Cerebellar nuclear complex (tissue), 1 donor: ENCODE measurements at places on chromosomes 11 and 22.

- DNase-seq = no peak
Observed at GRCh38 chr11:46036009-46036408, 85.2 kb downstream of the PHF21A start.

DNA sequence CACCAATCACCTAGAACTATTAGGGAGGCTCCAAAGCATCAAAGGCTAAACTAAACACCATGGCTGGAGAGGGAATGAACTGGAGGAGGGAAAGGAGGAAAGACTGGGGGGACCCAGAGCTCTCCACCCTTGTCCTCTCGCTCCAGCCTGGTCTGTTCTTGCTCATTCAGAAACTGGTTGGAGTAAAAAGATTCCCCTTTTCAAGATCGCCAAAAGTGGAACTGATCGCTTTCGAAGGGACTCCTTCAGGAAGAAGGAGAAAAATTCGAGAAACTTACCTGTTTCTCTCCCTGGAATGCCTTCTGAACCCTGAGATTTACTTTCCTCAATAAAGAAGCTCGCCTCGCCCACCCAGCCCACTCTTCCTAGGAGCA lies 46.9 kb downstream of the OR4D9 start:
- no peak for DNase-seq

DNA sequence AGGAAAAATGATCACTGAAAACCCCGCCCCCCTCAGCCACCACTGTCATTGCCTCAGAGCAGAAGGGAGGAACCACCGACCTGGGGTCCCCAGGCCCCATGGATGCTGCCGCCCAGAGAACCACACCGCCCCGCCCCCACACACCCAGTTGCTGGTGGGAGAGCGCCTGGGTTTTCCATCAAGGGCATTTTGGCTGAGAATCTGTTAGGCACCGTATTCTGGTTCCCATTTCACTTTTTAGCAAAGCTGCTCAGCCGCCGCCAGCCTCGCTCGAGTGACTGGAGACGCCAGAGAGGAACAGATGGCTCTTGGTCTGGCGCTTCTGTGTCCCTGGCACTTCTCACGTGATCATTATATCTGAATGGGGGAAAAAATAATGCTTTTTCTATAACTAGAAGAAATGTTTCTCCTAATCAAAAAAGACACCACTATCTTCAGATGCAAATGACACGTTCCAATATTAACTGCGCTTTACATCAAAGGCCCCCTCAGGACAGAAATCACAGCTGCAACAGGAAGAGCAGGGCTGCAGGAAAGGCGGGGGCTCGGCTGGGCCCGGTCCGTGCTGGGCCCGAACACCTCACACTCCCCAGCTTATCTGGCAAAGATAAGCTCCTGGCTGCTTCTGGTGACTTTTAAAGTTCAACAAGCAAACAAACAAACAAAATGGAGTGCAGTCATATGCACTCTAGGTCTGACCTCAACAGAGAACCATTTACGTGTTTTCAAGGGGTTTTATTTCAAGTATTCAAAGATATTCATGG lies 149.8 kb downstream of the MPPED1 start:
- peak; percentile 12 for DNase-seq

DNA sequence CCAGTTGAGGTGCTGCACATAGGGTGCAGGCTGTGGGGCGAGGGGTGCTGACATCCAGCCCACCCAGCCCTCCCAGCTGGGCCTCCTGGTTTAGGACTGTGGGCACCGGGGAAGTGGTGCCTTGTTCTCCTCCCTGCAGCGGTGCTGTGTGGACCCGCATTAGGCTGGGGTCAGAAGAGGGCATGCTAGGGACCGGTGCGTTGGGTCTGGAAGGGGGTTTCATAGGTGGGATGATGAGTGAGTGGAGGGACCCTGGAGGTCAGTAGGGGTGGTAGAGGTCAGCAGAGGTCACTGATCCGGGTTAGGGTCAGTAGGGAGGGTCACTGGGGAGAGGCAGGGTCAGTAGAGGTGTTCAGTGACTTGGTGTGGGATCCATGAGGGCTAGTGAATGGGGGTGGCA lies 6.7 kb upstream of the MYBPC3 start:
- DNase-seq = no peak

- no peak for DNase-seq
Observed at GRCh38 chr11:124085997-124086846, 29.0 kb upstream of the VWA5A start.

DNA sequence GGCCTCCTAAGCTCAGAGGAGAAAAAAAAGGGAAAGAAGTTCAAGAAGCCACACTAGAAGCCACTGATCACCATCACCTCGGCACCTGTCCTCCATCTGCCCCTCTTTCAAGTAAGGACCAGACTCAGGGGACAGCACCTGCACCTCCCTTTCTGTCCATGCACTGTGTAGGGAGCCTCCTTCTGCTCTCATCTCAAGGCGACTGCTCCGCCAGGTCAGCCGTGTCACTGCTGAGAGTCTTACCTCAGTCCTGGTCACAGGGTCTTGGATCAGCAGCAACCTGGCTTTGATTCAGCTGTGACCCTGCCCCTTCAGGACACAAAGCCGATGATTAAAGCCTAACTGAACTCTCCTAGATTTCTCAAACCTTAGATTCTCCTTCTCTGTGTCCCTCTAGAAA lies 101.5 kb downstream of the ZNF280B start:
- DNase-seq = no peak

DNA sequence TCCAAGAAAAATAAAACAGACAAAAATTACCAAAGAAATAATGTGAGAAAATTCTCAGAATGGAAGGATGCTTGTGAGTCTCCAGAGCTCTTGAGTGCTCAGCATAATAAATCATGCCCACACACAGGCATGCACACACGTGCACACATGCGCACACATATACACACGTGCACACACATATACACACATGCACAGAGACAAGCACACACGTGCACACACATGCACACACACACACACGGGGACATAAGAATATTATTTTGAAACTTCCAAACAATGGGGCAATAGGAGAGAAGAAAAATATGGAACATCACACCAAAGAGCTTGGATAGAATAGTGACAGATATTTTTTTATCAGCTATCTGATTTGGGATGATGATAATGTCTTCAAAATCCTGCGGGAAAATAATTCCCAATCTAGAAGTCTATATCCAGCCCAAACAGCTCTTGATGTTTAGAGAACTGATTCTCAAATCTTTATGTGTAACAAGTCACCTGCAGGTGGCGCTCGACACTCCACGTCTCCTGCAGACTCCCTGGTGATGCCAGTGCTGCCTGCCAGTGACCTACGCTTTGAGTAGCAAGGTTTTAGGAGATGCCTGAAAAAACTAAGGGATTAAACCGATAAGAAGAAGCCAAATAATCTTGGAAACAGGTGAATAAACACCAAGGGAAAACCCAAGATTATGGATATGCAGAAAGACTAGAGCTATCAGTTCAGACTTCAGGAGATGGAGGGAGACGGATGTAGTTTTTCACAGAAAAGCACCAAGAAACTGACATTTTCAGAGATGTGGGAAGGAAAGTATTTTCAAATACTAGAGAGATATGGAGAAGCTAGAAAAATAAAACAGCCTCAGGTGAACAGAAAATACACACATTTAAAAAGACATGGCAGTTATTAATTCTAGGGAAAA lies 743.6 kb downstream of the ETS1 start:
- DNase-seq = no peak

- no peak for DNase-seq
Observed at GRCh38 chr22:44525941-44526778, 28.1 kb upstream of the RTL6 start.

- DNase-seq = no peak
Observed at GRCh38 chr22:21832291-21833290, 34.9 kb downstream of the MAPK1 start.

GRCh38 chr11:75347781-75348566 lies 3.5 kb downstream of the ARRB1 start:
- no peak for DNase-seq

DNA sequence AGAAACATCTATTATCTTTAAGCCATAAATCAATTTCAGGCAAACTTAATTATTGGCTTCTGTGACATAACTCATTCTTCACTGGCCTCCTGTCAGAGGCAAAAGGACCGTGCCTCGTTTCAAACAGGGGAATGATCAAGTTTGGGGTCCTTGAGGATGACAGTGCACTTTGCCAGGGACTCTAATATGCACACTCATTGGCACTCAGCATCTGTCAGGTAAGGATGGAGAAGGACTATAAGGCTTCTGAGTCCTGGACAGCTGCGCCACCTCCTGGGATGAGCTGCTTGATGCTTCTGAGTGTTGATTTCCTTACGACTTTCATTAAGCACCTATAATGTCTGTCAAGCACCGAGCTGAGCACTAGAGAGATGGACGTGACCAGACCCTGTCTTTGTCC lies 20.2 kb downstream of the BPIFC start:
- DNase-seq = no peak

DNA sequence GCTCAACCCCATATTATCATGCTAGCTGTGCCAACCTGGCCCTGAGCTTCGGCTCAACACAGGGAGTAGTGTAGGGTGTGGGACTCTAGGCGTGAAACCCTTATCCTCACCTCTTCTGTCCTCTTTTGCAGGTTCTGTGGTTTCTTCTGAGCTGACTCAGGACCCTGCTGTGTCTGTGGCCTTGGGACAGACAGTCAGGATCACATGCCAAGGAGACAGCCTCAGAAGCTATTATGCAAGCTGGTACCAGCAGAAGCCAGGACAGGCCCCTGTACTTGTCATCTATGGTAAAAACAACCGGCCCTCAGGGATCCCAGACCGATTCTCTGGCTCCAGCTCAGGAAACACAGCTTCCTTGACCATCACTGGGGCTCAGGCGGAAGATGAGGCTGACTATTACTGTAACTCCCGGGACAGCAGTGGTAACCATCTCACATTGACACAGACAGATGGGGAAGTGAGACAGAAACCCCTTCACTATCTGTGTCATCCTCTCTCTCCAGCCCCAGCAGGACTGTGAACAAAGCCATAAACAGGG lies 76.4 kb downstream of the GGTLC2 start:
- no peak for DNase-seq

DNA sequence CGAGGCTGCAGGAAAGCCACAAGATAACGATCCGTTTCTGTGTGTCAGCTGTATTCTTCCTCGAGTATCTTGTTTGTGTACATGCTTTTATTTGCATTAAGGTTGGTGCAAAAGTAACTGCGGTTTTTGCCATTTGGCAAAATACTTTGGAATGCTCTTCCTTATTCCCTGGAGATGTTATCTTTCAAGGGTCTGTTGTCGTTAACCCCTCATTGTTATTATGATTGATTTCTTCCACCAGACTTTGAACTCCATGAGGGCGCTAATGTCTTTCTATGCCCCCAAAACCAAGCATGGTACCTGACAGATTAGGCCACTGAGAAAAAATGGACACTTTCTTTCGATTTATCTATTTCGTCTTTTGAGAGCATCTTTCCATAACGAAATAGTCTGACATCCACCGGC lies 563 bp upstream of the PSMA1 start:
- no peak for DNase-seq
